Stimulated activated CD8-positive, alpha-beta memory T cell treated with anti-CD3 and anti-CD28 coated beads, Interleukin-4, amount 100 ng/mL, for 1 hour (primary cell): ENCODE measurements at places on chromosomes 4 and X.

- DNase-seq: no peak
Measured at GRCh38 chr4:29711226-29711625, 1008.9 kb upstream of the PCDH7 start.

DNA sequence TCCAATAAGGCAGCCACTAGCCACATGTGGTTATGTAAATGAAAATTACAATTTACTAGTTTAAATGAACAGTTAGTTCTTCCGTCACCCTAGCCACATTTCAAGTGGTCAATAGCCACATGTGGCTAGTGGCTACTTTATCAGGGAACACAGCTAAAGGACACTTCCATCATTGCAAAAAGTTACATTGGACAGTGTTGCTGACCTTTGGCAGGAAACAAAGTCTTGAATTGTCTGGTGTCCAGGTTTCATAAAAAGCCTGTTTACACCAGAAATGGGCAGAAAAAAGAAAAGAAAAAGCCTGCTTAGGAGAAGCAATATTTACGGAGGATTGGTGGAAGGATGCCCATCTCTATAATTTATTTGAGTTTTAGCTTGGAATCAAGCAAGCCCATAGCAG, 38.6 kb downstream of the RWDD4 start:
- no peak for DNase-seq

GRCh38 chr4:156313497-156313896, 359.8 kb upstream of the CTSO start:
- DNase-seq: no peak

DNA sequence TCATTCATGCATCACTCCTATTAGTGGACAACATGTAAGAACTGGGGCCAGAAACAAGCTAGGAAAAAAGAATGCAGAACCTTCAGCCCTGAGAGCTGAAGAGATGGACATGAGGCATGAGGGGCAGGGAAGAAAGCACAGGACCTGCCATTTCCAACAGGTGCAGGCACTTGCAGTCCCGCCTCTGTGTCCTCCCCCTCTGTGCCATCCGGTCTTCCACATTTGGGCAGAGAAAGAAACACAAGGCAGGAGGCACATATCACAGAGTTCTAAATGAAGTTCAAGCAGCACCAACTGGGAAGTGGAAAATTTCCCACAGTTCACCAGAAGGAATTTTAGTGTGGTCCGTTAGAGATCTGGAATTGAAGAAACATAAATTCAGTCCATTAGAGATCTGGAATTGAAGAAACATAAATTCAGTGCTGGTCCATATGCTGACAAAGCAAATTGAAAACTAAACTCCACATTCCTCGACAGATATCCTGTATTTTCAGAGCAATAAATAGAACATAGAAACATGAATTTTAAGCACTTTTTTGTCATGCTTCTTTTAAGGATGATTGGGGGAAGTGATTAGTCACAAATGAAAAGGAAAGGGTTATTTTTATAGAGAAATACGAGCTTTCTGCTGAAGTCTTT, 57.2 kb upstream of the DAPP1 start:
- DNase-seq: no peak

DNA sequence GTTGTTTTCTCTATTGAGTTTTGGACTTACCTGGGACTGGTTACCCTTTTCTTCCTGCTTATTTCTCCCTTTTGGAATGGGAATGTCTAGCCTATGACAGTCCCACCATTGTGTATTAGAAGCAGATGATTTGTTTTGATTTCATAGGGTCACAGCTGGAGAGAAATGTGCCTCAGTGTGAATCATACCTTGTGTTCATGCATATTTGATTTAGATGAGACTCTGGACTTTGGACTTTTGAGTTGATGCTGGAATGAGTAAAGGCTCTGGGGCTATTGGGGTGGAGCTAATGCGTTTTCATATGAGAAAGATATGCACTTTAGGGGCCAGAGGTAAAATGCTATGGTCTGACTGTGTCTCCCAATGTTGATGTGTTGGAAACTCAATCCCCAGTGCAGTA, 30.5 kb upstream of the TEX13C start:
- no peak for DNase-seq

- no peak for DNase-seq
Measured at GRCh38 chrX:12903646-12904045, 2.8 kb upstream of the TLR8 start.

- no peak for DNase-seq
Measured at GRCh38 chrX:78199851-78200250, 60.4 kb upstream of the TAF9B start.

- no peak for DNase-seq
Measured at GRCh38 chr4:68249434-68249833, 3.9 kb upstream of the TMPRSS11B start.

DNA sequence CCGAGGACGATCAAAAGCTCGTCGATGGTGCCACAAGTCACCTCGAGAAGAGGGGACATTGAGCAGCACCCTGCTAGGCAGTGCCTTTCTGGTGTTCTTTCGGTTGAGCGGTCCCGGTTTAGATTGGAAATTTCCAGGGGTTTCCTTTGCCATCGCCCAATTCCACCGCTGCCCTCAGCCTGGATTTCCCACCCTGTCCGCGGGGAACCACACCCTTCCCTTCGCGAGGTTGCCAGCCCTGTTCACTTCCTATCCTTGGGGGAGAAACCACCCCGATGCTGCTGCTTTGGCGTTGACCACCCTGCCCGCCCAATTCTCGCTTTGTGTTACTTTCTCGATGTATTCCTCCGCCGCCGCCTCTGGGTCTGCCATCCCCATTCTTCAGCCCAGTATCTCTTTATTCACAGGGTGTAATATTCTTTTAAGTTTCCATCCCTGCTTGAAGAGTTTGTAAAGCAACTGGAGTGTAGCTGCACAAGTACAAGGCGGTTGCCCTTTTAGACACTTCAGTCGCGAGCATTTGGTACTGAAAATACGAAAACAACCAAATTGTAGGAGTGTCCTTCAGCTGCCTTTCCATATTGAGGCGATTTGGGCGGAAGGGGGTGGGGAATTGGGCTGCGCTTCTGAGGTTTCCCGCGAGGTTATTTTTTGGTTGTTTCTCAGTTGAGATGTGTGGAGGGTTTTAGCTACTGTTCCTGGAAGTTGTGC, 1.1 kb downstream of the OGT start:
- DNase-seq: no peak

- no peak for DNase-seq
Measured at GRCh38 chr4:8308856-8309771, 39.6 kb downstream of the HTRA3 start.

GRCh38 chrX:151830911-151831310, 81.8 kb upstream of the MAGEA4 start:
- no peak for DNase-seq

DNA sequence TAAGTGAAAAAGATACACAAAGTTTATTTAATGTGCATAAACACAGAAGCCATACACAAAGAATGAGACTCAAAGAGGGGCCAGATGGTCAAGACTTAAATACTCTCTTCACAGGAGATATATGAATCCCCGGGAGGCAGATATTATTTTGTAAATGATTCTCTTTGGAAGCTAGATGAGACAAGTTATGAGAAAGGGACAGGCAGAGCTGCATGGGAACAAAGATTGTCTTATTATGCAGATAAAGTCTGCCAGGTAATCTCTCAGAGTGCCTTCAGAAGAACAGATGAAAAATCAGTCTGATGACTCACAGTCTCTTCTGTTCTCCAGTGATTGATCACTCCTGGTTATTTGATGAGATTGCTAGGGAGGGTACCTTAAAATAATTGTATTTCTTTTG, 89.0 kb downstream of the NAF1 start:
- DNase-seq: no peak

DNA sequence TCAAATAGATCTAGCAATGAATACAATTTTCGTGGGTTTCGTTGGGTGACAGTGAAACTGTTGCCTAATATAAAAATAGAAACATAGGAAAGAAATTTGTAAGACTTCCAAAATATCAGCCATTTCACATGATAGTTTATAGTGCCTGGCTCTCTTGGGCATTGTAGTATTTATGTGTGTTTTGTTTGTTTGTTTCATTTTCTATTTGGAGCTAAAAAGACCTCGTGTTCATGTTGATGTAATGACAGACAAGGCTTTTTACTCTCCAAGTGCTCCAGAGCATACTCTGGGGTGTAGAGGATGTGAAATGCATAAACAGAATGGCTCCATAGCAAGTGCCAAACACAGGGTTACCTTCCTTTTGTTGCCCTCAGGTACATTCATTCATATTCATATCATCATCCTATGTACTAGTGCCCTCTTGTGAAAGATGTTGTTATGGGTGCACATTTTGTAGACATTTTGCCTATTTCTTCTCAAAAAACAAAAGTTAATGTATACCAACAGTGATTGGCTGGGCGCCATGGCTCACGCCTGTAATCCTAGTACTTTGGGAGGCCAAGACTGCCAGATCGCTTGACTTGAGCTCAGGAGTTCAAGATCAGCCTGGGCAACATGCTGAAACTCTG, 100.7 kb upstream of the AMOT start:
- DNase-seq: no peak

GRCh38 chrX:39952989-39953388, 144.8 kb downstream of the BCOR start:
- DNase-seq: no peak

GRCh38 chr4:139957986-139958738, 195.8 kb downstream of the MAML3 start:
- no peak for DNase-seq

GRCh38 chr4:16894406-16894805, 4.0 kb downstream of the LDB2 start:
- DNase-seq: no peak

DNA sequence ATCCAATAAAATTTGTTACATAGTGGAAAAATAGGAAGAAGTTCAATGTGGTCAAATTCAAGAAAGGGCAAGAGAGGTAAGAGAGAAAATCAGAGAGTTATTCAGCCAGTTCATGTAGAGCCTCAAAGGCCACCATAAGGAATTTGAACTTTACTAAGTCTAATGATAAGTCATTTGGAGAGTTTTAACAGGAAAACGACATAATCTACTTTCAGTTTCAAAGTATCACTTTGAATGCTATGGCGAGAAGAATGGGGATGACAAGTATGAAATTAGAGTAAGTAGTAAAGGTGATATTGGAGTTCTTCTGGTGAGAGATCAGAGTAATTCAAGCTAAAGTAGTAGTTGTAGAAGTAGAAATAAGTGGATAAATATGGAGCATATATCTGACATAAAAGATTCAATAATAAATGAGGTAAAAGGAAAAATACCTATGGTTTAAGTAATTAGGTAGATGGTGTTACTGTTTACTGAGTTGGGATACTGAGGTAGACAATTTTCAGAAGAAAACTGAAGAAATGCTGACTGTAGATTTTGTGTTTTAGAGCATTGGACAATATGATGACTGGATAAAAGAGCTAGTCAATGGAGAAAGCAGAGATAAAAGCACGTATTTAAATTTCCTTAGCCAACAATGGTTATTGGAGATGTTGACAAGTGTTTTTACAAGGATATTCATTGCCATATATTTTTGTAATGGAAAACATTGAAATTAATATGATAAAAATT, 331.7 kb upstream of the ADGRL3 start:
- no peak for DNase-seq

DNA sequence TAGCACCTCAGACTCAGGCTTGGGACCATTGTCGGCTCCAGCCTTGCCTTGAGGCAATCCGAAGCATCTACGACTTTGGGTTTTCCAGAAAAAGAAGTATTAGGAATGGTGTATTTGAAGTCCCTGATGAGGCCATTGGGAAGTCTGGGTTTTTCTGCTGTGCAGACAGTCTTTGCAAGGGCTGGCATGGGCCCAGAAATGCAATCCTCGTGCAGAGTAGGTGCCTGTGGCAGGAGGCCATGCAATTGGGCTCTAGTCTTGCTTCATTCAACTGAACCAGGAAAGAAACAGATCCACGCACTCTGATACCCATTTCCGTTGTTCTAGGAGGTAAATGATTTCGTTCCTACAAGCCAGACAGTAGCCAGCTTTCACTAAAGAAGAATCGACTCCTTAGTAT, 12.4 kb downstream of the ZFP92 start:
- no peak for DNase-seq

GRCh38 chr4:90159193-90159592, 32.0 kb downstream of the CCSER1 start:
- DNase-seq: no peak

DNA sequence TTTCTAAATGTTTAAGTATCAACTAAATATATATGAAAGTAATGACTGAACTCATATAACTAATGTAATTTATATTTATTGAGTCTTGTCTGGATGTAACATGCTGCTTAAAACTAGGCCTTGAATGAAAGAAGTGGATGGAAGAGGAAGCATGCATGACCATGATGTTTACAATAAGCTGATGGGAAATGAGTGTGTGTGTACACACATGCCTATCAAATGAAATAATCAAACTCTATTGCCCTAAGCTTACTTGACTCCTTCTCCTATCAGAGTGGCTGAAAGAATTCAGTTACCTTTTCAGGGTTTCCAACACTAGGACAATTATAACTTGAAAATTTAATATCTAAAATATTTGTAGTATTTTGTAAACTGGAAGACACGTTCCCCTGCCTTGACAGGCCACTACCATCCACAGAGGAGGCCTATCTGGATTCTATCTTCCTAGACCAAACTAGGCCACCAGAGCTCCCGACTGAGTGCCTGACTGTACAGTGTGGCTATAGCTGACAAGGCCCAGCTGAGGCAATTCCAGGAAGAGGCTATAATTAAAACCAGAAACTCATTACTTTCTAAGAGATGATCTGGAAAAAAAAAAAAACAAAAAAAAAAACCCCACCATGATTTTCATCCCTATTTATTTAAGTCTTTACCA, 7.6 kb downstream of the ARSJ start:
- DNase-seq: no peak

- peak; percentile 26 for DNase-seq
Measured at GRCh38 chrX:111098874-111099273, 2.9 kb downstream of the PAK3 start.

- no peak for DNase-seq
Measured at GRCh38 chrX:48737940-48738339, 23.6 kb upstream of the GLOD5 start.

DNA sequence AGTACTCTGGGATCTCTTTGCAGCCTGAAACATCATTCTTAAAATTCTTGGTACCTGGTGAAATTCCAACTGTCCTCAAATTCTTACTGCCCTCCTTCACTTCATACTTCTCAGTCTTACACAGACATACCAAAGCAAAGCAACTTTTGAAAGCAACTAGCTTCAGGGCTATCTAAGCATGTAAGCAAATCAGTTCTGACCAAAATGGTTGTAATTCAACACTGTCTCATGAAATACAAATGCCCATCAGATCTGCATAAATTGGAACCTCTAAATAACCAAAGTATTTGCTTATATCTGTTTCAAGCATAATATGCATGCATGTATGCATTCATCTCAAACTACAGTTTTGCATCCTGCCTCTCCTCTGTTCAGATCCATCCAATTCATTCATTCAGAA, 308.1 kb upstream of the PPARGC1A start:
- DNase-seq: no peak

- no peak for DNase-seq
Measured at GRCh38 chr4:113534711-113535110, 226.8 kb downstream of the CAMK2D start.

- no peak for DNase-seq
Measured at GRCh38 chrX:36973575-36973974, 34.6 kb upstream of the FAM47C start.

- no peak for DNase-seq
Measured at GRCh38 chr4:98452091-98452490, 190.9 kb downstream of the RAP1GDS1 start.

GRCh38 chr4:6992728-6993677, 50.2 kb upstream of the TADA2B start:
- no peak for DNase-seq

- DNase-seq: no peak
Measured at GRCh38 chrX:9988762-9989161, 21.6 kb downstream of the CLDN34 start.

- DNase-seq: no peak
Measured at GRCh38 chr4:83810428-83810827, 274.5 kb downstream of the GPAT3 start.

GRCh38 chr4:101201421-101201820, 145.9 kb downstream of the PPP3CA start:
- no peak for DNase-seq

- no peak for DNase-seq
Measured at GRCh38 chr4:19945501-19945900, 306.2 kb upstream of the SLIT2 start.
